ENCODE measurements at places on chromosomes 6 and 20.

DNA sequence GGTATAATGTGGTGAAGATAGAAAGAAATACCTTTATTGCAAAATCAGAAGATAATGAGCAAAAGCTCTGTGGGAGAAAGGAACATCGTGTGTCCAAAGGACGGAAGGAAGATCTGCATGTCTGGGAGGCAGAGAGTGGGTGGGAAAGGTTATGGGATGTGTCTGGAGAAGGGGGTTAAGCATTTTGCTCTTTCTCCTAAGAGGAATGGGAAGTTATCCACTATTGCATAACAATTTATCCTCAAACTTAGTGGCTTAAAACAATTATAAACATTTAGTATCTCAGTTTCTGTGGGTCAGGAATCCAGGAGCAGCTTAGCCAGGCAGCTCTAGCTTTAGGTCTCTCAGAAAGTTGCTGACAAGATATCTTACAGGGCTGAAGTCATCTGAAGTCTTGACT, 229.1 kb upstream of the CITED2 start:
- DNase-seq = no peak

- no peak for DNase-seq
Measured at GRCh38 chr6:121522265-121522664, 86.8 kb downstream of the GJA1 start.

DNA sequence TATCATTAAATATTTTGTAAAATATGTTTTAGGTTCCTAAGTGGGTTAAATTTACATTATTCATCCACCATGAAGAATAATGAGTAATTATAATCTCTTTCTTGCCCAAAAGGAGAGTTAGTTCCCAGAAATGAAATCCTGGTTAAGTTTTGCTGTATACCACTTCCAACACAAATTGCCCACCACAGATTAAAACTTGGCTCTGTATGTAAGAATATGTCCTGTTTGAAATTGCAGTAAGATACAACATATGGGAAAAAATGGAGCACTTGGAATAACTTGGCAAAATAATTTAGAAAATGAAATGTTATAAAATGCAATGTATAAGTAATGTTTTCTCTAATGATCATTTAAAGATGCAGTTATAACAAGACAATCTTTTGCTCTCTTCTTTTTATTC, 64.3 kb upstream of the GJE1 start:
- DNase-seq = no peak

- DNase-seq = no peak
Measured at GRCh38 chr6:117600008-117600743, 2.1 kb downstream of the GOPC start.

DNA sequence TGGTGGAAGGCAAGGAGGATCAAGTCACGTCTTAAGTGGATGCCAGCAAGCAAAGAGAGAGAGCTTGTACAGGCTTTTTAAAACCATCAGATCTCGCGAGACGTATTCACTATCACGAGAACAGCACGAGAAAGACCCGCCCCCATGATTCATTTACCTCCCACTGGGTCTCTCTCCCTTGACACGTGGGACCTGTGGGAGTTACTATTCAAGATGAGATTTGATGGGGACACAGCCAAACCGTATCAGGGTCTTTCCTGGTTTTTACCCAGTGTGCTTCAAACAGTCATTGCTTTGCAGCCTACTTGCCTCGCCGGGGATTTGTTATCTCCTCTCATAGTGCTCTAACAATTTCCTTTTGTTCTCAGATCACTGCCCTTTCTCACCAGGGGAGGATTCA, 108.2 kb downstream of the UST start:
- no peak for DNase-seq
